ENCODE measurements at places on chromosomes 1 and 21.

- DNase-seq, result no peak
Measured at GRCh38 chr1:95353194-95353593, 119.2 kb downstream of the RWDD3 start.

DNA sequence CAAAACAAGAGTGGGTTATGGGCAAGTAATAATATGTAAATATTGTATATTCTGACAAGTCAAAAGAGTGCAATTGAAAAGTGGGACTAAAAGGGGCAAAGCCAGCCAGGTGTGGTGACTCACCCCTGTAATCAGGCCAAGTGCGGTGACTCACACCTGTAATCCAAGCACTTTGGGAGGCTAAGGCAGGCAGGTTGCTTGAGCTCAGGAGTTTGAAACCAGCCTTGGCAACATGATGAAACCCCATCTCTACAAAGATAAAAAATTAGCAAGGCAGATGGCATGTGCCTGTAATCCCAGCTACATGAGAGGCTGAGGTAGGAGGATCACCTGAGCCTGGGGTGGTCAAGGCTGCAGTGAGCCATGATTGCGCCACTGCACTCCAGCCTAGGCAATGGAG lies 304.0 kb downstream of the HHIPL2 start:
- no peak for DNase-seq

DNA sequence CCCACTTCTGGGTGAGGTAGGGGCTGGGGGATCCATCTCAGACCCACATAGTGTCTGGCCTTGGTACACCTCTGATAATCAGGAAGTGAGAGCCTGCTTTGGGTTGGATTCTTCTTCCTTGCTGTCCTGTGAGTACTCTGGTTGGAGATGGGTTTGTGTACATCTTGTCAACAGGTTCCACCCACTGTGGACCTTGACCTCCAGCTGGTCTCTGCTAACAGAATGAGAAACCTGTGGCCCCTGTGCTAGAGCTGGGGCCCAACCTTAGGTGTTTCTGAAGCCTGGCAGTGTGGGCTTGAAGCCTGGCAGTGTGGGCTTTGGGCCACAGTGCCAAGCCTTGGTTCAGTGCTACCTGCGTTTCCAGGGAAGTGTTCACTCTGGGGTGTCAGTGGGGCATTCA lies 2.6 kb downstream of the ZBTB48 start:
- DNase-seq, result no peak

- DNase-seq, result peak; percentile 60
Measured at GRCh38 chr21:43866260-43866629, 1.2 kb downstream of the AGPAT3 start.

DNA sequence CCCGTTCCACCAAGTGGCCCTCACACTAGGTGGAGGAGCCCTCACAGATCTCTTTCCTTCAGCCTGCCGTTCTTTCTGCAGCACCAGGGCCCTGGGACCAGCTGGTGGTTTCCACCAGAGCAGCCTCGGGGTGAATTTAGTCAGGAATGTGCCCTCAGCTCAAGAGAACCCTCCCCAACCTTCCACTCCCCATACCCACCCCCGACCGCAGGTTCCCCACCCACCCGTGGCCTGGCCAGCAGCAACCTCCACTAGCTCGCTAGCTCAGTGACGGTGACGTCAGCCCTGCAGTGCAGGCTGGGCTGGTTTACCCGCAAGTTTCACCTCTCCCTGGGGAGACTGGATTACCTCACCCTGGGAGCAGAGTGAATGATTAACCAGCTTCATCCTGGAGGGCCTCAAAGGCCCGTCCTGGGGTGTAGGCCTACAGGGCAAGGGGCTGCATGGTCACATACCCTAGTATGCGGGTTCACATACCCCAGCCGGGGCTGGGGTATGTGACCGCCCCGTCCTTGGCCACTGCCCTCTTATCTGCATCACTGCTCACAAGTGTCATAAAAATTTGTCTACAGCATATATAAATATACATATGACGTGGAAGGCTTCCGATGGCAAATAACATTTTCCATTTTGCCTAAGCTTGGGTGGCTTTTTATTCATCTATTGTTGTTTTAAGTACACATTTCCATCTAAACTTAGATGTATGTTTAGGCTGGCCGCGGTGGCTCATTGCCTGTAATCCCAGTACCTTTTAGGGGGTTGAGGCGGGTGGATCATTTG lies 24.5 kb downstream of the ELF3 start:
- DNase-seq, result peak; percentile 99

- no peak for DNase-seq
Measured at GRCh38 chr1:75366595-75366994, 232.4 kb downstream of the LHX8 start.

- no peak for DNase-seq
Measured at GRCh38 chr1:220344745-220345144, 72.5 kb upstream of the RAB3GAP2 start.

DNA sequence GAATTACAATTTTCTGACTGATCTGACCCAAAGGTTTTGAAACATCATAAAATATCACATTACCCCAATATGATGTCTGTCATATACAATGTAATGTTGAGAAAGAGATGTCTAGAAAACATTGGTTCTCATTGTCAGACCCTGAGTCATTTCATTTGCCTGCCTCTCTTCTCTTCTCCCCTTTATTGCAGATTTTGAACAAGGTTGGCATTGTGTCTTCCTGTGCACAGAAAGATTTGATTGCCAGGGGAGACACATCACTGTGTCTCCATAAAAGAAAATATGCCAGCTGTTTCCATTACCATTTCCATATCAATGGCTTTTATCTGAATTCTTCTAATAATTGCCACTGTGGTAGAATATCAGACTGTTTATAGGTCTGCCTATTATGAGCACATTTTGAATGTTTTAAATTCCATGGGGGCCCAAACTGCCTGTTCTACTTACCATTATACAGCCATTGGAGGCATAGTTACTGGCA lies 65.6 kb downstream of the IFI44 start:
- peak; percentile 74 for DNase-seq

- no peak for DNase-seq
Measured at GRCh38 chr1:39940253-39940652, 14.7 kb upstream of the MFSD2A start.

GRCh38 chr1:223109581-223110026 lies 33.4 kb downstream of the TLR5 start:
- no peak for DNase-seq

DNA sequence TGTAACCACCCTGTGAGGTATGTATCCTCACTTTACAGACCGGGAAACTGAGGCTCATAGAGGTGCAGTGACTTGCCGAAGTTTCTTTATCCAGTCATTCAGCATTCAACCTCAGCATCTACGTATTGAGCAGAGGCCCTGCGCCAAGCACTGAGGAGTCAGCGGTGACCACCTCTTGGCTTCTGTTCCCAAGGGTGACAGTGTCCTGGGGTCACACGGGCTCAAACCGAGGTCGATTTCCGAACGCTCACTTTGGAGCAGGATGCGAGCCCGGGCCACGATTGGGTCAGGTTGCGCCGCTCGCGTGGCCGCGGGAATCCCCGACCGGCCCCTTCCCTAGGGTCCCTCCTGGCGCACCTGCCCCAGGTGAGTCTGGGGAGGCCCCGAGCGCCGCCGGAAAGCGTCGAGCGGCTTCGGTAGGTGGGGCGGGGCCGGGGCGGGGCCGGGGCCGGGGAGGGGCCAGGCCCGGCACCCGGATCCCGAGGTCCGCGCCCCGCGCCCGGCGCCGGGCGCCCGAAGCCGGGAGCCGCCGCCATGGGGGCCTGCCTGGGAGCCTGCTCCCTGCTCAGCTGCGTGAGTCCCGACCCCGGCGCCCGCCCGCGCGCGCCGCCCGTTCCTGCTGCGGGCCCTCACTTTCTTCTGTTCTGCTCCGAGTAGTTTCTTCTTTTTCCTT lies at the start of gene SERINC2:
Gene SERINC2, plus strand, starts transcription at position 482 of the 673 bp plus-strand sequence. Its CDS starts 53 bp downstream, at position 535.
- DNase-seq, result peak; percentile 33

DNA sequence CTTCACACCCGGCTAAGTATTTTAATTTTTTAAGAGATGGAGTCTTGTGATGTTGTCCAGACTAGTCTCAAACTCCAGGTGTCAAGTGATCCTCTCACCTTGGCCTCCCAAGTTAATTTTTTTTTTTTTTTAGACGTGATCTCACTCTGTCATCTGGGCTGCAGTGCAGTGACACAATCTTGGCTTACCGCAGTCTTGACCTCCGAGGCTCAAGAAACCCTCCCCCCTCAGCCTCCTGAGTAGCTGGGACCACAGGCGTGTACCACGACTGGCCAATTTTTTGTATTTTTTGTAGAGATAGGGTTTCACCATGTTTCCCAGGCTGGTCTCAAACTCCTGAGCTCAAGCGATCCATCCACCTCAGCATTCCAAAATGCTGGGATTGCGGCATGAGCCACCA lies 11.7 kb upstream of the IFNLR1 start:
- DNase-seq, result no peak

DNA sequence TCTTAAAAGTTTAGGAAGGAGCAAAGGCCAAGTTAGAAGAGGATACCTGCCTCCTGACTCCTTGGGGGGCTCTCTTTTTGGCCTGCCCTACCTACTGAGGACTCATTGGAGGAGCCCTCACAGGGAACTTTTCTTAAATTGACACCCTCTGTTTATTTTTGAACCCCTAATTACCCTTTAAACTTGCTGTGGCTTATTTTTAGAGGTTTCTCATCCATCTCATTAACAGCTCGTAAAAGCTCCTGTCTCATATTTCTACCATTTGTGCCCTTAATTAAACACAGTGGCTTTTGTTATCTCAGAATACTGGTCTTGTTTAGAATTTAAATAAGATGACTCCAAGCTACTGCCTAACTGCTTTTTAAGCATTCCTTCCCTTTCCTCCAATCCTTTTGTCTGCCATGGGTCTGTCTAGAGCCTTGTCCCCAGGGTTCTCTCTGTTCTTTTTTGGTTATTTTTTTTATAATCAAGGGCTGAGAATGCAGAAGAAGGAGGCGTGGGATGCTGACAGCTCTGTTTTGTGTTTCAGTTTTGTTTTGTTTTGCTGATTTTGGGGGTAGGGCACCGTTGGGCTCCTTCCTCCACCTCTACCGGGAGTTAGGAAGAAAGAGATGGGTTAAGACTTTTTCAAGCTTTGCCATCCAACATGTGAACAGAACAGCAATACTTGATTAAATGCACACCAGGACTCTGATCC lies 78.0 kb downstream of the SYT6 start:
- no peak for DNase-seq

DNA sequence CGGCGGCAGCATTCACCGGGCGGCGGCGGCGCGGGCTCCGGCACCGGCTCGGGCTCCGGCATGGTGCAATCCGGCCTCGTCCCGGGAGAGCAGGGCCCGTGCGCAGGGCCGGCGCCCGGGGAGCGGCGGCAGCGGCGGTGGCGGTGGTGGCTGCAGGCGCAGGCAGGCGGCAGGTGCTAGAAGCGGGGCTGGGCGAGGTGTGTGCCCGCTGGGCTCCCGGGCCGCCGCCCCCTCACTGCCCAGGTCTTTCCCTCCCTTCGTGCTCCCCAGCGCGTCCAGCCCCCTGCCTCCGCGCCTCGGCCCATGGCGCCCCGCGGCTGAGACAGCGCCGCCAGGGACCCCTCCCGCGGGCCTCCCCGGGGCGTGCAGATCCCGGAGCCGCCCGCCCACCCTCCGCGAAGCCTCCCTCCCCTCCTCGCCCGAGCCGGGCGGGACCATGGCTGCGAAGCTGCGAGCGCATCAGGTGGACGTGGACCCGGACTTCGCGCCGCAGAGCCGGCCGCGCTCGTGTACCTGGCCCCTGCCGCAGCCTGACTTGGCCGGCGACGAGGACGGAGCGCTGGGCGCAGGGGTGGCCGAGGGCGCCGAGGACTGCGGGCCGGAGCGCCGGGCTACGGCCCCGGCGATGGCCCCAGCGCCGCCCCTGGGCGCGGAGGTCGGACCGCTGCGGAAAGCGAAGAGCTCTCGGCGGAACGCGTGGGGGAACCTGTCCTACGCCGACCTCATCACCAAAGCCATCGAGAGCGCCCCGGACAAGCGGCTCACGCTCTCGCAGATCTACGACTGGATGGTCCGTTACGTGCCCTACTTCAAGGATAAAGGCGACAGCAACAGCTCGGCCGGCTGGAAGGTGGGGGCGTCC lies 492 bp downstream of the FOXO6 start:
- DNase-seq, result no peak

DNA sequence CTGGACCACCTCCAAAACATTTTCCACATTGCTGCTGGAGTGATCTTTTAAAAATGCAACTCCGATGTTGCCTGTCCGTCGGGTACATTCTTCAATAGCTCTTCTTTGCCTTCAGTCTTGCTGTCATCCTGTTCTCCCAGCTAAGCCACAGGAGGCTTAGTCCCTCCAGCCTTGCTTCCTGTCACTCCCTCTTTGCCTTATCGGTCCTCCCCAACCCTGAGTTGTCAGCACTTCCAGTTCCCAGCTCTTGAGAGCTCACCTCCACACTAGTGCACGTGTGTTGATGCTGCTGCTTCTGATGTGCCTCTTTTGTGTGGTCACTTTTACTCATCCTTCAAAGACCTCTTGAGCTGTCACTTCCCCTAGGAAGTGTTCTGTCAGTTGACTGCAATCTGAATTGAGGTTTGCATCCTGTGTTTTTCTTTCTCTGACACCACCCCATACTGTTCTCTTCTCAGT lies 15.3 kb downstream of the UCK2 start:
- peak; percentile 56 for DNase-seq

DNA sequence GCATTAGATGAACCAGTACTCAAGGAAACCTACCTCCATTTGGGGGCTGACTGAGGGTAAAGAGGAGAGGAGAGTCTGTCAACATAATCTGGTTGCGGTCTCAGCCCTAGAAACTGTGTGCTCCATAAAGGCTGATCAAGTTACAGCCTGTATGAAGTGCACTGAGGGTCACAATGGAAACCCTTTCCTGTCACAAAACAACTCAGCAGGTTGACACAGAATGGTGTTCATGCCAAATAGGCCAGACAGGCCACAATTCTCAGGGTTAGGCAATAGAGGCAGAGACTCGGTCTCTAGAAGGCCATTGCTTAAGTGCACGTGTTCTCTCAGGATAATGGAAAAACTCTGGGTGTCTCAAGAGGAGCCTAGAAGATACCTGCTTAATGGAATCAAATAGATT lies 4.1 kb upstream of the ANKRD35 start:
- no peak for DNase-seq

DNA sequence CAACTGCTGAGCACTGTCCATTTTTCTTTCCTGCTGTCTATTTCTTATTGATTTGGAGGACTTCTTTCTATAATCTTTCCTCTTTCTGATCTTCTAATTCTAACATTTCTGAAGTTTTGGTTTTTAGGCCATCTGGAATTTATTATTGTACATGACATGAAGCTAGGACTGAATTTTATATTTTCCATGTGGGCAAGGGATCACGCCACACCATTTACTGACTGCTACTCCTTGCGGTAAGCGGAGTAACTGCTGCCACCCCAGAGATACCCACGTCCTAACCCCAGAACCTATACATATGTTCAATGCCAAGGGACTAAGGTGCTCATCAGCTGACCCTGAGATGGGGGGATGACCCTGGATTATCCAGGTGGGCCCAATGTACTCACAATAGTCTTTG lies 70.6 kb downstream of the NPHP4 start:
- DNase-seq, result no peak

- no peak for DNase-seq
Measured at GRCh38 chr21:45837936-45838335, 143.6 kb upstream of the COL6A1 start.

DNA sequence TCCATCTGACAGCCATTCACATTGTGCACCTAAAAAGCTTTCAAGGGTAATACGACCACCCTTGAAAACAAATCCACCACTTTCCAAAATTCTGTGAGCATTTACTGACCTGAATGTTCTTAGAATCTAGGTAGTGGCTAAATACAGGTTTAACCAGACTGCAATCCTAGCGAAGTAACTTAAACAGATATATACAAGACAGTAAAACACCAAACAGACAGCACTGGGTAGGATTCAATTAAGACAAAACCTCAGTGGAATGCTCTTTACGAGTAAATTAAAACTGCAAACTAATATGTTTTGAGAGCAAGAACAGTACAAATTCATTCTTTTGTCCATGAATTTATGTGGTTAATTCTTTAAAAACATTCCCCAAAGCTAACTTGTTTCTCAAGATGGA lies 354.2 kb upstream of the ESRRG start:
- no peak for DNase-seq

- DNase-seq, result peak; percentile 58
Measured at GRCh38 chr1:167066333-167067122, 23.6 kb downstream of the GPA33 start.

All from EL (cell line).